ENCODE measurements at places on chromosomes 6 and 20.

- no peak for DNase-seq
Observed at GRCh38 chr20:53901497-53902096, 168.8 kb downstream of the BCAS1 start.

GRCh38 chr6:26575494-26575939, 21.2 kb upstream of the ABT1 start:
- no peak for DNase-seq

DNA sequence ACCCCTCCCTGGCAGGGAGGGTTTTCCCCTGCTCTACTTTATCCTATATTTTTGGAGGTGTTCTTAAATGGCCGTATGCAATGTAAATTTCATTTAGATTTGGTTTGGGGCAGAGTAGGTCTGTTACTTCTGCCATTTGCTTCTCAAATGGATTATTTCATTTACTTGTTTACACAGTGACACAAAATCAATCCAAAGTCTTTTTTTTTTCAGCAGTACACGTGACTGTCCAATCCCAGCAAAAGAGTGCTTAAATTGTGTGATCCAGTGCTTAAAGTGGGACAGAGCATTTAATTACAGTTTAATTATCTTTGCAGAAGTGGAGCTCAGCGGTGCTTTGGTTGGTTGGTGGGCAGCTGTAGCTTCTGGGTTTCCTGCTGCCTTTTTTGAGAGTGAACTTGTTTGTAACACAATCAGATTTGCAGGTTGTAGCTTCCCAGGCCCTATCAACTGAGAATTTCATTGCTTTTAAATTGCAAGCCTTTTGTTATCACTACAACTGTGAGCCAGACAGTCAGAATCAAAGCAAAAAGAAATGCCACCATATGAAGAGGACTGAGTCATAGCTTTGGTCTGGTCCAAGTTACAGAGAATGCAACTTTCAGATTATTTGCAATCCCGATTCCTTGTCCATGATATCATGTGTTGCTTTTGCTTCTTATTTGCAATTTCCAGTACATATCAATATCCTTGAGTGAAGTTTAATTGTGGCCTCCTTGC, 216.9 kb downstream of the DOK5 start:
- no peak for DNase-seq

DNA sequence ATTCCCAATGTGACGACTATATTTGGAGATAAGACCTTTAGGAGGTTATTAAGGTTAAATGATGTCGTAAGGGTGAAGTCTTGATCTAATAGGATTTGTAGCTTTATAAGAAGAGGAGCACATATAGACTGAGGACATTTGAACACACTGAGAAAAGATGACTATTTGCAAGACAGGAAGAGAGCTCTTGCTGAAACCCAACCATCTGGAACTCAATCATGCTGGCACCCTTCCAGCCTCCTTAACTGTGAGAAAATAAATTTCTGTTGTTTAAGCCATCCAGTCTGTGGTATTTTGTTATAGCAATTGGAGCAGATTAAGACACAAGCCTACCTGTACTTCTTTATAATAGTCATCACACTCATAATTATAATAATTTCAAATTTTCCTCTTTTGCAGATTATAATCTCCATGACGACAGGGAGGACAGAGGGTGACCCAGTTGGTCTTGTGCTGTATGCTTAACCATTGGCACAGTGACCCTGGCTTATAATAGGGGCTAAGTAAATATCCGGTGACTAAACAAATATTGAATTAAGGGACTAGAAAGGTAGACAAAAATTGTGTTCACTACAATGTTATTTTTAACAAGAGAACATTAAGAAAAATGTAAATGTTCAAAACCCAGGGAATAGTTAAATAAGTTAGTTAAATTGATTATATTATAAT, 206.4 kb upstream of the HDDC2 start:
- no peak for DNase-seq

DNA sequence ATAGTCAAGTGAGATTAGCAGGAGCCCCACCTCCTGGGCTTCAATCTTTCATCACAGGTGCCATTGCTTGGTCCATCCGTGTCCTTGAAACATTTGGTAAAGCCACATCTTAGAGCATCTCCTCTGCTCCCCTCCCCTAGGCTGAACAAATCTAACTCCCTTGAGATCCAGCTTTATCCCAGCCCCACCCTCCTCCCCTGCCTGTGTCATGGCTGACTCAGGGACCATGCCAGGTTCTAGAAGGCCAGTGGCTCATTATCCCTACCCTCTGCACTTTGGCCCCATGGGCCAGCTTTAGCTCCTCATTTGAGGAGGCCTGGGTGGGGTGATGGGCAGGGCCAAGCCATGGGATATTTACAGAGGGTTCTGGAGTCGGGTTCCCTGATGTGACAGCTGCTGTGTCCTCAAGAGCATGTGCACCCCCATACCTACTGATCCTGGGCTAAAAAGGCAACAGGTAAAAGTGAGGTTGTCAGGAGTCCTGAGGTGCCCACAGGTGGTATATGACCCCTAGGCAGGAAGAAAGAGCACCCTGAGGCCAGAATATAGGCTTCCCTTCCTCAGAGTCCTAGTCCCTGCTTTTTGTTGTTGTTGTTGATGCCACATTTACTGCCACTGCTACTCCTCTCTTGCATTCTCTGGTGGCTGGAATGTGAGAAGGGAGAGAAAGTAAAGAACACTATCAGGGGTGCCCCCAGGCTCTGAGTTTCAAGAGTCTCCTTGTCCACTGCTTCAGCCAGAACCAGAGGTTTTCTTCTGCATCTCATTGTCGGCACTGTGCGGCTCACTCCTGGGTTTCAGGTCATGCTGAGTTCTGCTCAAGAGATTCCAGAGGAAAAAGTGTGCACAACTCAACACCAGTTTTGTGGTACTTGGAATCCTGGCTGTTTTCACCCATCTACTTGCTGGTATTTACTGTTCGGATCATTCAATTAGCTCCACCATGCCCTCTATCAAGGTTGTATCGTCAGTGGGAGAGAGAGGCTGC, 228.4 kb downstream of the LRFN2 start:
- DNase-seq, result no peak

DNA sequence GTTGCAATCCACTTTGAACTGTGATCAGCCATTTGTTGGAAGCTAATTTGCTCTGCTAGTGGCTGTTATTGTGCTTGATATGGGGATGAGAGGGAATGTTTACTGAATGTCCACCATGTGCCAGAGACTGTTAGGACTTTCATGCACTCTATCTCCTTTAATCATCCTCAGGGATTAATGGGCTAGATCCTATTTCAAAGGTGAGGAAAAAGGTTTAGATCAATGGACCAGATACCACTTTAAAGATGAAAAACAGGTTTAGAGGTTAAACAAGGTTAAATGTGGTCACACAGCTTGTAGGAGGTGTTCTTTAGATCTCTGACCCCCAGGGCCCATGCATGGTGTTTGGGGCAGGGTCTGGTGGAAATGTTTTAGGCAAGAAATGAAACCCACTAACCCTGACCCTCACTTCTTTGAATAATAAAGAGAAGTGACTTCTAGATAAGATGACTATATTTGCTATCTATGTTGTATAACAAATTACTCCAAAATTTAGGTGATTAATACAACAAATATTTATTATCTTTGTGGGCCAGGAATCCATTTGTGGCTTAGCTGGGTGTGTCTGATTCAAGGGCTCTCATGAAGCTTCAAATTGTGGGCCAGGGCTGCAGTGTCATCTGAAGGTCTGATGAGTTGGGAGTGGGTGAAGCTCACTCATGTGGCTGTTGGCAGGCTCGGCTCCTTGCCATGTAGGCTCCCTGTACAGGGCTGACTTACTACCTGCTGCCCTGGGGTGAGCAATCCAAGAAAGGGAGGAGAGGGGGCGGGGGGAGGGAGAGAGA, 127.8 kb upstream of the FOXA2 start:
- DNase-seq, result no peak

DNA sequence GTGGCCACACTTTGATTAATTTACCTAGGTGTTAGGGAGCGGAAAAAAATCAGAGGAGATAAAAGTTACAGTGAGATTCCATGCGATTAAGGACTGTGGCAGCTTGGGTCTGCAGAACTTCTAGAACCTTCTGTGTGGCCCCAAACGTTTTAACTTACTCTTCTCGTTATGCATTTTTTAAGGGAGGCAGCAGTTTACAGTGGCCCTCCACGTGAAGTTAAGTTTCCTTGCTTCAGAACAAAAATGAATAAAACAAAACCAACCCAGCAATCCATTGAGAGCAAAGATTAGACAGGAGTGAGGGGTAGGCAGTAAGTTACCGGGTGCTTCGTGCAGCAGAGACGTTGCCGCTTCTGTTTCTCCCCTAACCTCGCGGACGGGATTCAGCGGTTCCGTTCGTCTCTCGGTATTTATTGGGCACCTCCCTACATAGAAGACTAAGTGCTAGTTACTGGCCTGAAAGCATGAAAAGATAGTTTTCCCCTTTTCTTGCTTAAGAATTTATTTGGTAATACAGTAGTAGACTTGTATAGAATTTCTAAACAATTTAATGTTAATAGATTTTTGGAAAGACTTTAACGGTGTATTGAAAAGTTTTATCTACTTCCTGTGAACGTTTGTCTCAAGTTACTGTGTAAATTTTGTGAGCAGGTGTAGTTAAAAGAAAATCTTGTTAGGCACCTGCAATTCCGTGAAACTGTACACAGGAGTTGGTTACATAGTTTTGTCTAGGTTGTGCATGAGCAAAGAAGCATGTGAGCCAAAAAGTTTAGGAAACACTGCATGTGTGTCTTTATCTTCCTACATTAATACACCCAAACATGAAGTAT, 1.1 kb downstream of the BAG2 start:
- DNase-seq, result no peak

GRCh38 chr6:34066218-34066571, 79.7 kb downstream of the GRM4 start:
- no peak for DNase-seq

- DNase-seq, result no peak
Observed at GRCh38 chr6:10882657-10883171, 873 bp upstream of the GCM2 start.

GRCh38 chr6:118621799-118622470, 29.5 kb downstream of the CEP85L start:
- DNase-seq, result no peak

DNA sequence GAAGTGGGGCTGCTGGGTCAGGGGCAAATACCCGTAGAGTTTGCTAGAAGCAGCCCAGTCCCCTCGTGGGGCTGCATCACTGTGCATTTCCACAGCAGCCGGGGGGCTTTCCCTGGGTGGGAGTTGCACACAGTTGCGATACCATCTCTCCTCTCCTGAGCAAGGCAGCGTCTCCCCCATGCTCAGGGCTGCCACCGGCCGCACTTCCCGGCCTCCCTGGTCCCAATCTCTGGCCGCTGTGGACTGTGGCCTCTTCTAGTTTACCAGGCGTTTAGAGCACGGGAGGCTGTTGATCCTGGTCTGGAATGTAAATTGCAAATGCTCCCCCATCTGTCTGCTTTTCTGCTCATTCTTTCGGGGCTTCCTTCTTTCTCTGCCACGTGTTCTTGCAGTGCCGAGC, 31.1 kb downstream of the OSBPL2 start:
- DNase-seq, result no peak

DNA sequence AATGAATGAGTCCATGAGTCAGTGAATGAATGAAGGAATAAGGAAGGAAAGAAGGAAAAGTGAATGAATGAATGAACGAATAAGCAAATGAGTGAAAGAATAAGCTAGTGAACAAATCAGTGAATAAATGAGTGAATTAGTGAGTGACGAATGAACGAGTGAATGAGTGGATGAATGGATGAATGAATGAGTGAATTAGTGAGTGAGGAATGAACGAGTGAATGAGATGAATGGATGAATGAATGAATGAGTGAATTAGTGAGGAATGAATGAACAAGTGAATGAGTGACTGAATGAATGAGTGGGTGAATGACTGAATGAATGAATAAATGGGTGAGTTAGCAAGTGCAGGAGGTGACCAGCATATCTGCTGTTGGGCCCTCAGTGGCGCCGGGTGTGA, 3.8 kb downstream of the SRMS start:
- DNase-seq, result no peak

GRCh38 chr20:40268321-40269075, 420.5 kb downstream of the MAFB start:
- DNase-seq, result no peak

- DNase-seq, result no peak
Observed at GRCh38 chr6:150628908-150629307, 29.2 kb downstream of the PLEKHG1 start.

GRCh38 chr20:48832405-48832730, 4.6 kb upstream of the PREX1 start:
- DNase-seq, result no peak

GRCh38 chr6:75431379-75431778, 62.2 kb downstream of the FILIP1 start:
- DNase-seq, result no peak

DNA sequence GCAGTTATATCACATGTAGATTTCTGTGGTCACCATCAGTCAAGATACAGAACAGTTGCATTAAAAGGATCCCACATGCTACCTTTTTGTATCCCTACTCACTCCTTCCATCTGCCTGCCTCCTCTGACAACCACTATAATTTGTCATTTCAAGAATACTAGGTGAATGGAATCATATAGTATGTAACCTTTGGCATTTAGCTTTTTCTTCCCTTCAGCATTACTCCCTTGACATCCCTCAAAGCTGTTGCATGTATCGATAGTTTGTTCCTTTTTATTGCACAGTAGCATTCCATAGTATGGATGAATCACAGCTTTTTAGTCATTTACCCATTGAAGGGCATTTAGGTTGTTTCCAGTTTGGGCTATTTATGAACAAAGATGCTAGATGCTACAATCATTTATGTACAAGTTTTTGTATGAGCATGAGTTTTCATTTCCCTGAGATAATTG, 26.1 kb downstream of the NCOA7 start:
- no peak for DNase-seq

DNA sequence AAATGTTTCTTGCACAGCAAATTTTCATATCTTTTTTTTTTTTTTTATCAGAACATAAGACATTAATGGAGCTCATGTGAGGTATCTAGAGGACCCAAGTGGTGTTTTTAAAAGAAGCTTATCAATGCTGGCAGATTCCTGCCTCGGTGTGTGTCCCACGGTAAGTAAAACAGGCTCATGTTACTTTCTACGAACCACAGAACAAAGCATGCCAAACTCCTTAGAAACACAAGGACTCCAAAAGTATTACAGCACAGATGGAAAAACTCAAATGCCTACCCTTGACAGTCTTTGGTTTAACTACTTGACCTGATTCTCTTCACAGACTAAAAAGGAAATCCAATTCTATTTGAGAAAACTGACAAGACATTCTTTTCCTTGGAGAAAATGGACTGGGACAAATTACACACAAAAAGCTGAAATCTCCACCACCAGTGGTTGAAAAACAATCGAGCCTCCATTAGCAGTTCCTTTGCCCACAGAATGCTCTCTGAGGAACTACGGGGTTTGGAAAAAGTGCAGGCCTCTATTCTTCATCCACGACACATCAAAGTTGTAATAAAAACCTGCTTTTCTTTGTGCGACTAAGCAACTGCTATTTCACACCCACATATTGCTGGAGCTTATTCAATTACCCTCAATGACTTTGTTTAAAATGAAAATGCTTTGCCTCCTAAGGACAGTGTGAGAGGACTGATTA, 5.4 kb downstream of the METTL24 start:
- no peak for DNase-seq

GRCh38 chr6:113144117-113144516, 713.0 kb upstream of the MARCKS start:
- no peak for DNase-seq

- peak; percentile 47 for DNase-seq
Observed at GRCh38 chr6:130020073-130020906, 1.9 kb downstream of the L3MBTL3 start.

Measured in activated CD8-positive, alpha-beta memory T cell treated with anti-CD3 and anti-CD28 coated beads, Interleukin-2, amount 50 U/mL, for 4 hours (primary cell).